ENCODE measurements at places on chromosomes 5 and 9. TPM values are rescaled to one million over a fixed set of nuclear protein-coding genes. Genes with fewer than 3 reads are reported as not detected.

CDC20B gene
- polyA plus RNA-seq, result 0.59 TPM

FAM169A gene
- 19.5 TPM for polyA plus RNA-seq

QSOX2 gene
- 16.6 TPM for polyA plus RNA-seq

GLRA1 gene
- polyA plus RNA-seq, result not detected

MARVELD2 gene
- polyA plus RNA-seq, result 24.4 TPM

NR5A1 gene
- polyA plus RNA-seq, result 0.11 TPM

RMI1 gene
- 24.7 TPM for polyA plus RNA-seq

PCDHGB2 gene
- polyA plus RNA-seq, result 3.5 TPM

TMEM252 gene
- 8.6 TPM for polyA plus RNA-seq

PLK2 gene
- polyA plus RNA-seq, result 152 TPM

LCN1 gene
- polyA plus RNA-seq, result not detected

PCDHGB1 gene
- polyA plus RNA-seq, result 1.5 TPM

DNM1 gene
- 123 TPM for polyA plus RNA-seq

PGM5 gene
- 35.4 TPM for polyA plus RNA-seq

PCDHGA6 gene
- polyA plus RNA-seq, result 6.5 TPM

BARHL1 gene
- polyA plus RNA-seq, result not detected

ABLIM3 gene
- 1.3 TPM for polyA plus RNA-seq

SOX30 gene
- 0.33 TPM for polyA plus RNA-seq

ZFYVE16 gene
- polyA plus RNA-seq, result 60.6 TPM

NRG2 gene
- 1.7 TPM for polyA plus RNA-seq

CAMK4 gene
- polyA plus RNA-seq, result 4.1 TPM

SLC30A5 gene
- polyA plus RNA-seq, result 79.3 TPM

TSSK1B gene
- 0.09 TPM for polyA plus RNA-seq

ZFP37 gene
- 13.0 TPM for polyA plus RNA-seq

SSNA1 gene
- 49.8 TPM for polyA plus RNA-seq

THBS4 gene
- polyA plus RNA-seq, result 18.6 TPM

TAF11L10 gene
- polyA plus RNA-seq, result not detected

OGN gene
- polyA plus RNA-seq, result 42.9 TPM

IFT74 gene
- 37.2 TPM for polyA plus RNA-seq

Measured in renal cortex interstitium (tissue), 15 donors.